Activated T-helper 1 cell treated with anti-CD3 and anti-CD28 coated beads, Interleukin-2, amount 50 U/mL, for 16 hours (primary cell): ENCODE measurements at places on chromosomes 2 and 18.

- no peak for DNase-seq
These were observed 112.8 kb downstream of the GULP1 start for GRCh38 chr2:188404341-188405004.

- no peak for DNase-seq
These were observed 147.0 kb upstream of the KLHL14 start for GRCh38 chr18:32919799-32920198.

DNA sequence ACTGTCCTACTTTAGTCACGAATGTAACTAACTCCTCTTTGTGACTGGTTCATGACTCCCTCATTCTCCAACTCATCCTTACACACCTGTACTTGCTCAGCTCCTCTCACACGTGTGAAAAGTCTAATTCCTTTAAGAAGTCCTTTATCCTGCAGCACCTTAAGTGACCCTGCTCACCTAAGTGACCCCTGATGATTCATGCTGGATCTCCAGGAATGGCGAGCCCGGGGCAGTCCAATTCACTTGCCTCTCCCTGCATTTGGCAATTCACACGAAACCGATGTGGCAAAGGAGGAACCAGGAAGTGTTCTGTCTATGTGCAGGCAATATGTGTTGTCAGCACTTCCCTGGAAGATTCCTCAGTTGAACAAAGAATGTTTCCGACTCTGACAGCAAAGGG lies 189.8 kb upstream of the NABP1 start:
- no peak for DNase-seq

DNA sequence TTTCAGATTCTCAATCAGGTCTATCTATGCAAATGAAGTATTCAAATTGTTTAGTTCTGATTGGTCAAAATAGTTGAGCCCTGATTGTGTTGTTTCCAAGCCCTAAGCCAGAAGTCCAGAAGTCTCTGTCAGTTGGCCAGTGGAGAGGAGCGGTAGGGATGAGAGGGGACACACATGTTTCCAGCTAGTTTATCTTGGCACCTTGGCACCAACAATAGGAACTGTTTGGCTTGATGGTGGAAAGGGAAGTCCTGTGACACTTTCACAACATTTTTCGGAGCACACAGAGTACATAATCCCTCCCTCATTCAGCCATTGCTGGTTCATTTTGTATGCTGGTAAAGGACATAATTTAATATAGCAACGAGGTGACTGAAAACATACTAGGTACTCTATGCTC lies 1661.6 kb downstream of the SUCLG1 start:
- no peak for DNase-seq

DNA sequence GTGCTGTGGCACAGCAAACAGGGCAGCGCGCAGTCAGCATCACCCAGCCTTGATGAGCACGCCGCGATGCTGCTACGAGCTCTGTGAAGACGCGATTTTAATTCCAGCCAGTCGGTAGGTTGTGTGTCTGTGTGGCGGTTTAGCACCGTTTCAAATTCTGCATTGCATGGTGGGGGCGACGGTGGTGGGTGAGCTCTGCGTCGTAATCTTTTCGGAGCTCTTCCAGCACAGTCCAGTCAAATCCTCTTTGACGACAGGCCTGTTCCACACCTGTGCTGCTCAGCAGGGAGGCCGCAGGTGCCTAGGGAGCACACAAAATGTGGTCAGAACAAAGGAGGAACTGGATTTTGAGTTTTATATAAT lies 8.6 kb downstream of the ALLC start:
- DNase-seq, result no peak

- no peak for DNase-seq
These were observed 81.8 kb upstream of the GAREM1 start for GRCh38 chr18:32552421-32553030.

DNA sequence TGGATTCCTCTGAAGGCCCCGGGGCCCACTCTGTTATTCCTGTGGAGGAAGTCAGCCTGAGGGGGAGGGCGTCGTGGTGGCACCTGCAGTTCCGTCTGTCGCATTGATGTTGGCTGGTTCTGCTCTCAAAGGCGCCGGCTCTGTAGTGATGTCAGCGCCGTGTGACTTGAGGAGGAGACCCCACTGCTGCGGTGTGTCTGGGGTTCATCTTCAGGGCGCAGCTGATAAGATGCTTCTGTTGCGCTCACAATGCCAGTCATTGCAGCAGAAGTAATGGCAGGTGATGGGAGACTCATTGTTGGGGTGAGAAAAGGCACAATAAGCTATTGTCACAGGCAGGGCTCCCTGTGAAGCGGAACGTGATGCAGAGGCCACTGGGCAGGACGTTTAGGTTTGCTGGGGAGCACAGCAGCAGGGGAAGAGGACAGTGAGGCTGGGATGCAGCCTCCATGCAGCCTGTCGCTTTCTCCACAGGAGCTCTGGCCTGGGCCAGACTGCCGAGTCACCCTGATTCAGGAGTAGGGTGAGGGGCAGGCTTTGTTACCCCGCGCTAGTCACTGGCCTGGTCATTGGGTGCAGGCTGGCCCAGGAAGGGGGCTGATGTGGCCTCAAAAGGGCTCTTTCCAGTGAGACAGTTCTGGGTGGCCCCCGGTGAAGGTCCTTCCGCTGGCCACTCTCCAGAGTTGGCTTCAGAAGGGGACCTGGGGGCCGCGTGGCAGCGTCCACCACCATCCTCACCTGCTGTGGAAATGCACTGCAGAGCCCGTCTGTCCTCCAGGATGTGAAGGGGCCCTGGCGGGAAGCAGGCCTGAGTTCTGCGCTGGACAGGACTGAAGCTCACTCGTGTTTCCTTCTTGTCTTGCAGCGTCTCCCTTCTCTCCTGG lies 42.9 kb downstream of the SH3BP4 start:
- DNase-seq, result no peak

GRCh38 chr2:233999182-233999581 lies 51.3 kb upstream of the SPP2 start:
- DNase-seq, result no peak

DNA sequence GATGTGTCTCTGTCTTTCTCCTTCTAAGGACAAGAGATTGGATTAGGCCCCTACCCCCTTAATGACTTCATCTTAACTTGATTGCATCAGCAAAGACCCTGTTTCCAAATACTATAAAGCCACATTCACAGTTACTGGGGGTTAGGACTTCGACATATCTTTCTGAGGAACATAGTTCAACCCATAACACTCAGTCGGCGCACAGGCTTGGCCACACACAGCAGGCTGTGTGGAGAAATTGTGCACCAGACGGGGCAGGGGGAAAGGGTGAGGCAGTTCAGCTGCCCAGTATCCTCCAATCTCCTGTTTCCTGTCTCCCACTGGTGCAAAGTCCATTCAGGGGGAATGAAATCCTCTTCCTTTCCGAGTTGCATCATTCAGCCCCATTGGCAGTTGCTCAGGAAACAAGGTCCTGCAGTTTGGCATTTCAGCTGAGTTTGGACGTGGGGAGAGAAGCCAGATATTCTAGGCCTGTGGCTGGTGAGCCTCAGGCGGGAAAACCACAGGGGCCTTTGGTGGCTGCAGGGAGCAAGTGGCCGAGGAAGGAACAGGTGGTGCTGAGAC lies 9.4 kb upstream of the RAPGEF4 start:
- DNase-seq, result no peak
